Peyer's patch (tissue), 4 donors: ENCODE measurements at places on chromosomes 1 and 21. TPM values are rescaled to one million over a fixed set of nuclear protein-coding genes. Genes with fewer than 3 reads are reported as not detected.

The PLPPR4 gene
- total RNA-seq = not detected

DNA sequence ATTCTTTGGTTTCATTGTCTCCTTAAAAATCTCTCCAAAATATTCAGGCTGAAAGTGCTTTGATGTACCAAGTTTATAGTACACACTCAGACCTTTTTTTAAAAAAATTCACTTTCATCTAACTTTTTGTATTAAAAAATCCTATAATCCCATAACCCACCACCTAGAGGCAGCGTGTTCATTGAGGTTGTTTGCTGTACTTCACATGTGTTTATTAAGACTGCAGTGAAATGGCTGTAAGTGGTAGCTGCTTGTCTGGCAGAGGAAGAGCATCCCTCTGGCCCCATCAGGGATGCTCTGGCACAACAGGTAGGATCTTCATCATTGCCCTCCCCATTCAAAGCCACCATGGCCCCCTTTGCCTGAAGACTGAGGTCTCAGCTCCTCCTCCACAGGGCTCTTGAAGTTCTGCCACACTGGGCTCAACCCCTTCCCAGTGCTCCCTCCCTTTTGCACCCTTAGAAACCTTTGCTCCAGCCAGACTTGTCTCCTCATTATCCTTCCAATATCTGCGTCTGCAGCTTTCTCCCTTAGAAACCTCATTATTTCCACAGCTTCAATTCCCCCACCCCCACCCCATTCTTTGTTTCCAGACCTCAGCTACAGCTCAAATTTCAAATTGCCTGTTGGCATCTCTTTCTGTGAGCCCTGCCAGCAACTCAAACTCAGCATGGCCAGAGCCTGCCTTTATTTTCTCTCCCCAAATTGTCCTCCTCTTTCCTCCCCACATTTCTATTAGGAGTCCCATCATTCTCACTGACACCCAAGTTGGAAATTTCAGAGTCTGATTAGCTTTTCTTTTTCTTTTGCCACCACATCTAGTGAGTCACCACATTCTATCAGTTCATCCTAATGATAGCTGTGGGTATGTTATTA lies 369.6 kb upstream of the USP24 start:
- no peak for DNase-seq

DNA sequence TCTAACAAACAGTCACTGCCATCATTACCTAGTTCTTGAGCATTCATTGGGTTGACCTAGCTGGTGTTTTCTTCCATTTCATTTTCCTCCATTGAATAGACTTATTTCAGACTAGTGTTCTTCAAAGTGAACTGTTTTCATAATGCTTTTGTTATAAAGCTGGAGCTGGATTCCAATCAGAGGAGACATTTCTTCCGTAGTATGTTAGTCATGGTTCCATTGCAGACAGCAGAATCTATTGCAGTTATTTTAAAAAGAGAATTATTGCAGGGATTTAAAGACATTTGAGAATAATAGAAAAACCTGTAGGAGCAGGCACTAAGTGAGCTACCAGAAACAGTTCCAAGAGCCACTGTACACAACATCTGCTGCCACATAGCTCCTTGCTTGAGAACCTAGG lies 50.0 kb downstream of the HHAT start:
- DNase-seq = no peak

GRCh38 chr1:25888426-25888987 lies 13.0 kb upstream of the PAQR7 start:
- DNase-seq = no peak

The GRHL3 gene
- total RNA-seq = 1.1 TPM

The RGS4 gene
- total RNA-seq = not detected

- no peak for DNase-seq
Measured at GRCh38 chr1:28832966-28833365, 21.0 kb downstream of the OPRD1 start.

DNA sequence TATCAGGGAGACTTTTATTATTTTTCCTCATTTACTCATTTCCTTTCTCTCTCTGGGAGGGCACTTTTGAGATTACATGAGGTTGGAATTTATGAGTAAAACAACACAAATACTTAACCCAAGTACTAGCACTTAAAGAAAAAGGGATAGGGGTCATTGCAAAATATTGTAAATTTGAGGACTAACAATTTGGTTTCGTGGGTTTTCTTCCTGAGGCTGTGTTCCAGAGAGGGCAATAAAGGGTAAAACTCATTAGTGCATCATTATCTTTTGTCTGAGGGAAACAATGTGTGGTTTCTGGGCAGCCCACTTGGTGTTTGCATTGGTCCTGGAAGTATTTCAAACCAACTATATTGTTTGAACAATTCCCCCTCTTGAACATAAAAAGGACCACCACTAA lies 96.5 kb downstream of the GREM2 start:
- DNase-seq = no peak

The KIAA0319L gene
- 127 TPM for total RNA-seq

- DNase-seq = no peak
Measured at GRCh38 chr1:168348146-168348709, 67.6 kb downstream of the TBX19 start.

- no peak for DNase-seq
Measured at GRCh38 chr1:234239515-234239914, 133.7 kb upstream of the COA6 start.

DNA sequence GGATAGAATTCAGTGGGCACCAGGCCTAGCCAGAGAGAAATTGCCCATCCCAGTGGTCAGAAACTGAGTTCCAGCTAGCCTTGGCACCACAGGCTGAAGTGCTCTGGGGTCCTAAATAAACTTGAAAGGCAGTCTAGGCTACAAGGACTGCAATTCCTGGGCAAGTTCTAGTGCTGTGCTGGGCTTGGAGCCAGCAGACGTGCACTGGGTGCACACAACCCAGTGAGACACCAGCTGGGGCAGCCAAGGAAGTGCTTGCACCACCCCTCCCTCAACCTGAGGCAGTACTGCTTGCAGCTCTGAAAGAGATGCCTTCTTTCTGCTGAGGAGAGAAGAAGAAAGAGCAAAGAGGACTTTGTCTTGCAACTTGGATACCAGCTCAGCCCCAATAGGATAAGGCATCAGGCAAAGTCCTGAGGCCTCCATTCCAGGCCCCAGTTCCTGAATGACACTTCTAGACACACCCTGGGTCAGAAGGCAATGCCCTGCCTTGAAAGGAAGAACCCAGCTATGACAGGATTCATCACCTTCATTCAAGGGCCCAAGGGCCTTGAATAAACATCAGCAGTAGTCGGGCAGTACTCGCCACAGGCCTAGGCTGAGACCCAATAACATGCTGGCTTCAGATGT lies 55.1 kb downstream of the OVGP1 start:
- no peak for DNase-seq

- no peak for DNase-seq
Measured at GRCh38 chr21:36854391-36854790, 112.1 kb downstream of the HLCS start.

- DNase-seq = no peak
Measured at GRCh38 chr1:224623310-224623714, 7.2 kb downstream of the CNIH3 start.

DNA sequence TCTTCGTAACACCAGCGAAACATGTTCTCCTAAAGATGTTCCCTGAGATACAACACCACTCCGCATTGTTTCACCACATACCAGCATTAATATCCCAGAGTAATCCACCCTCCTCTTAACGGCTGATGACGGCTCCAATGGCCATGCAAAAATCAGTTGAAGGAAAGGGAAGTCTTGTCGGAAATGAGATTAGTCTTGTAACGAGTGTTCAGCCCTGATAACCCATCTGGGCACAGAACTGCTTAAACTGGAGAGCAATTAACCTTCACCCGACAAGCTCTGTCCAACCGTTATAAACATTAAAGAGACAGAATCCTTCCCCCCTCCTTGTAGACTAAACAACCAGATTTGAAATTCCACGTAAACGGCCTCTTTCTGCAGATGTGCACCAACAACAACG lies 21.9 kb downstream of the ERG start:
- no peak for DNase-seq
